LHCN-M2 (cell line): ENCODE measurements at places on chromosomes 13 and 19. TPM values are rescaled to one million over a fixed set of nuclear protein-coding genes. Genes with fewer than 3 reads are reported as not detected.
A peak's percentile ranks its signal among the peaks of the same experiment; 100 is the strongest.

DNA sequence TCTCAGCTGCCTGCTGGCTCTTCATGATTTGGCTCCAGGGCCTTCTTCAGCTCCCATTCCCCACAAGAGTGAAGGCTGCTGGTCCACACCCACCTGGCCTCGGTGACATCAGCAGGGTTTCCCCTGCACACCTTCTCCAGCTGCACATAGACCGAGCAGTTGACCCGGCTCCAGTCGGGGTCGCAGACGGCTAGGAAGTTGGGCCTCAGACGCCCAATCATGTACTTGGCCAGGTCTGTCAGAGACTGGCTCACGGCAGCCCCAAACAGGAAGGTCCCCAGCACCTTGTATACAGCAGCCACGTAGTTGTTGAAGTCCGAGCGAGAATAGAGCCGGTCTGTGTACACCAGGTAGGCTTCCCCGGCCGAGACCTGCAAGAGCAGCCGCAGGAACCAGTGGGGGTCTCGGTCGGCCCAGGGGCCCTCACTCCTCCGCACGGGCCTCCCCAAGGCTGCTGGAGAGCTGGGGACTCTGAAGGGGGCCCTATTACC, 3.8 kb downstream of the PLPP2 start:
- DNase-seq: no peak

DNA sequence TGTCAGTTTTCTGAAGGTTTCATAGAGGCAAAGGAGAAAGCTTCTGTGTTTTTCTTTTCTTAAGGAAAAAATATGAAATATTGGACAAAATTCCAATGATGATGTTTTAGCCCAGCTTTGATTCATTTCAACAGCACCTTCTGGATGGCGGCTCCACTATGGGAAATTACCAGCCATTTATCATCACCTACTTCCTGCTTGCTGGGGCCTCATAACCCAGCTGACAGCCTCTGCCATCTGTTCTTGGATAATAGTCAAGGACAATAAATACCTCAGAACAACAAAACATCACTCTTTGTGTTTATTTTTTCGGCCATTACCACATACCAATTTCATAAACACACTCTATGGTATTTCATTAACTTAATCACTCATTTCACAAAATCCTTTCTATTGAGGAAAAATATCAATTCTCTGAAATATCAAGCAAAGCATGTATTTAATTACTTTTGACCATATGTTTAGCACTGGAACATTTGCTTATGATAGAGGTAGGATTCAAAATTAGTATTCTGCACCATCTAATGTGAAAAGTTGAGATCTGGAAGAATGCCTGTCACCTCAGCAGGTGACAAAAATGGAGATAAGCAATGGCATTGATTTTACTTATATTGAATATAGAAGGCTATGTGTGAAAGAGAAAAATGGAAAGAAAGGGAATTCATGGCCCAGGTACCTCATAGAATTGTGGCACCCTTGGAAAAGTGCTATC, 629.7 kb downstream of the LIG4 start:
- no peak for DNase-seq

- DNase-seq: no peak
Measured at GRCh38 chr19:14416817-14417231, 2.3 kb downstream of the DDX39A start.

DNA sequence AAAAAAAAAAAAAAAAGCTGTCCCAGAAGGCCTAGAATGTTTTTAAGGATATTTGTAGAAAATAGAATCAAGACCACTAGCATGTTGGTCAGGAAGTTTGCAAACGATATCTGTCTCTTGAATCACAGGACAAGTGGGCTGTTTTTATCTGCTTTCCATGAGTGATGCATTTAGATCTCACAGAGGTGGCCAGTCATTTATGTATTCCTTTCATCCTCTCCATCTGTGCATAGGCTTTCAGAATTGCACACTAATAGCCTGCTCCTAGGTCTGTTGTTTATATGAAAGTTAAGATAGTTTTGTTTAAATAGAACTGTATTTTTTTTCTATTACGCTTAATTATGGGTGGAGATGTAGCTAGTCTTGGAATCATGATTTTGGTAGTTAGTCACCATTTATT, 289.5 kb downstream of the SHISA2 start:
- DNase-seq: no peak

DNA sequence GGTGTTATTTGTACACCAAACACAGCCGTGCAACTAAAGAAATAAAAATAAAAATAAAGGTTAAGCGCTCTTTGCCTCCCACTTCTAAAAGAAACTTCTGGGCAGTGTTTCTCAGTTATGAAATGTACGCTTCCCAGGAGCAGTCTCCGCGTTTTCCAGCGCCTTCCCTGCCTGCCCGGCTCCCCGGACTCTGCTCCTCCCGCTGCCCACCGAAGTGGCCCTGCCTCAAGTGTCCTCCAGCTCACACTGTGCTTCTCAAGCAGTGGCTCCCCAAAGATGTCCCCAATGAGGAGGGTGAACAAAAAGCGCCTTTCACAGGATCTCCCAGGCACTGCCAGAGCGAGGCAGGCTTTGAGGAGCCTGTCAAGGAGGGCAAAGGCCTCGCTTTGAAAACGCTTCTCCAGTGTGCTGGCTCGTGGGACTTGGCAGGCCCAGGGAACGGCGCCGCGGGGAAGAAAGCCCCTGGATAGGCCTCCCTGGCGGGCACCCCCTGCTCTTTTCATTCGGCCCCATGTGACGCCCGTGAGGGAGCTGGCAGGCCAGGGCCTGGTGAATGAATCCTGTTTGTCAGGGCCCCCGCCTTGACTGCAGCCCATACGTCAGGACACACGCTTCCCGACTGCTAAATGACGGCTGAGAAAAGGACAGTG, 187.1 kb downstream of the FOXO1 start:
- DNase-seq: no peak

- DNase-seq: no peak
Measured at GRCh38 chr19:22619371-22619770, 14.8 kb upstream of the ZNF492 start.

DNA sequence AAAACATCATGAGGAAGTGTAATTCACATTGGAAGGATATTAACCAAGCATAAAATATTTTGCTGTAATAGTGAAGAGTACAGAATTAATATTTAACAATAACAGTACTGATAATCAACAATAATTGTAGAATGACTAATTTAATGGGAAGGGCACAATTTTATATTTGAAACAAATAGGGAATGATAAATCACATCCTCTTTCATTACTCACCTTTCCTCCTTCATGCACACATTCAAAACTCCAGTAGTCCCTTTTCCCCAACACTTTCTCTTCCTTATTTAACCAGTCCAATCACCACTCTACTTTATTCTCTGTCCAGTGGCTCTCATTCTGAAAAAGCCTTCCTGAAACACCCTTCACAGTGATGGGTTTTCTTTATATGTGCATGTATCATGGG, 110.8 kb upstream of the POSTN start:
- DNase-seq: no peak

DNA sequence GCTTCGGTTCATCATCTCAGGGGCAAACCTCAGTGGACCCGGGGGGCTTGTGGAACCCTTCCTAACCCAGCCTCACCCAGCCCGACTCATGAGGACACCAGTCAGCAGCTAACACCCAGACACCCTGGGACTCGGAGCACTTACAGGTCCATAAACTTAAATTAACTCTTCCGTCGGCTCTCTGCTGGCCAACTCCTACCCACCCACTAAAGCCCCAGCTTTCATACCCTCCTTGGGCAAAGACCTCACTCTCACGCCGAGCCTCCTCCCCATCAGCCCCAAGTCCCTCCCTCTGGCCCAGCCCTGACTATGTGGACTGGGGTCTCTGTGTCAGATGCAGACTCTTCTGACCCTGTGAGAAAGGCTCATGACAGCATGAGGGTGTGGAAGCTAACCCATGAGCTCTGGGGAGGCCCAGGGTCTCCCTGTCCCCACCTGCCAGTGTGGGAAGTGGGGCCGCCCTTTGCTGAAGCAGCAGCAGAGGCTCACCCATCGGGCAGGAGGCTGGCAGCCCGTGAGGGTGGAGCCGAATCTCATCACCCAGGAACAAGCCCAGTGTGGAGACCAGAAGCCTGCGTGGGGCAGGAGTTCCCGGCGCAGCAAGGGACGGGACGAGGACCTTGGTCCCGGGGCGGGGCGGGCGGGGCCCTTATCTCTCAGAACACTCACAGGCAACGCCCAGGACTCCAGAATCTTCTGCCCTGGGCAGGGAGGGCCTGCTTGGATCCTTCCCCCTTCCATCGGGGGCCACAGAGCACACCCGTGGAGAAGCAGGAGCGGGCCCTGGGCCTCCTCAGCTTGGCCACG, 19.8 kb downstream of the TCF3 start:
- DNase-seq: no peak

DNA sequence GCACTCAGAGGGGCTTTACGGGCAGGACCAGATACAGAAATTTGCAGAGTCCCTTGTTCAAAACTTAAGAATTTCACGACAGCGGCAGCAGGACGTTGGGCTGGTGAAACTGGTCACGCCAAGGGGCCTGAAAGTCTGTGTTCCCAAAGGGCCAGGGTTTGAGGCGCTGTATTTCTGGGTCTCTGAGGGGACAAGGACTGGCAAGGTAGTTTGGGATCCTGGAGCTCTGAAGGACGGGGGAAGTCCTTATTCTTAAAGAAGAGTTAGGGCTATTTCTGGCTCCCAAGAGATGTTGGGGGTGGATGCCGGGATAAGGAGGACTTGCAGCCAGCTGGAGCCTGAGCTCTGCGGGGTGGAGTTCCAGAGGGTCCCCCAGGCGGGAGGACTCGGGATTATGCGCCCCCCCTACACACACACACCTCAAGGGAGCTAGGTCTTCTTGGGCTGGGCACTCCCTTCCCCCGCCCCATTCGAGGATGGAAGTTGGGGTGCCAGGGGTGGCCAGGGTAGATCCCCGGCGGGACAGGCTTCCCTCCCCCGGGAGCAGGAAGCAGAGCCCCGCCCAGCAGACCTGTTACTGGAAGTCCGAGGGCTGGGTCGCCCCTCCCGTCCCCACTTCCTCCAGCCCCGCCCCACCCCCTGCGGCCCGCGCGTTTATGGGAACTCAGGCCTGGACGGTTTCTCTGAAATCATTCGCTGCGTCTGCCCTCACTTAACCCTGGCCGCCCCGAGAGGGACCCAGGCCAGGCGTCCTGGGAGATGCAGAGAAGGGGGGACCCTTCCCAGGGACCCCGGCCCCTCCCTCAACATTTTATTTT, 5.6 kb downstream of the BCL3 start:
- peak; percentile 81 for DNase-seq

Gene PPM1N
- 1.7 and 2.4 TPM in 2 replicates for total RNA-seq

Gene PRR12
- total RNA-seq: 3.8 and 5.5 TPM in 2 replicates

Gene NBEA
- total RNA-seq: 0.51 and 0.75 TPM in 2 replicates

Gene RASL11A
- total RNA-seq: 1.9 and 3.8 TPM in 2 replicates

Gene CCDC124
- total RNA-seq: 60.8 and 62.1 TPM in 2 replicates

Gene KLK14
- total RNA-seq: not detected in 2 replicates

Gene GNA15
- 0.06 and 0.40 TPM in 2 replicates for total RNA-seq

Gene KISS1R
- not detected in 2 replicates for total RNA-seq
